ENCODE measurements at places on chromosomes 3 and 15. TPM values are rescaled to one million over a fixed set of nuclear protein-coding genes. Genes with fewer than 3 reads are reported as not detected.

Gene DCBLD2
- 16.2 TPM for total RNA-seq

Gene SPESP1
- total RNA-seq: not detected

Gene GOLGA6B
- not detected for total RNA-seq

Gene TMEM108
- not detected for total RNA-seq

Gene COLQ
- total RNA-seq: 0.42 TPM

Gene DNAJC19
- 59.7 TPM for total RNA-seq

Gene SCAANT1
- not detected for total RNA-seq

Gene GOLGA6D
- not detected for total RNA-seq

Gene IL17RB
- 0.33 TPM for total RNA-seq

Gene HSPBAP1
- 18.6 TPM for total RNA-seq

Gene TRAIP
- total RNA-seq: 41.8 TPM

Gene GUCA1C
- total RNA-seq: not detected

- no peak for DNase-seq
Measured at GRCh38 chr15:61047783-61048182, 181.3 kb downstream of the RORA start.

- DNase-seq: no peak
Measured at GRCh38 chr3:51966922-51967383, 301 bp downstream of the PCBP4 start.

DNA sequence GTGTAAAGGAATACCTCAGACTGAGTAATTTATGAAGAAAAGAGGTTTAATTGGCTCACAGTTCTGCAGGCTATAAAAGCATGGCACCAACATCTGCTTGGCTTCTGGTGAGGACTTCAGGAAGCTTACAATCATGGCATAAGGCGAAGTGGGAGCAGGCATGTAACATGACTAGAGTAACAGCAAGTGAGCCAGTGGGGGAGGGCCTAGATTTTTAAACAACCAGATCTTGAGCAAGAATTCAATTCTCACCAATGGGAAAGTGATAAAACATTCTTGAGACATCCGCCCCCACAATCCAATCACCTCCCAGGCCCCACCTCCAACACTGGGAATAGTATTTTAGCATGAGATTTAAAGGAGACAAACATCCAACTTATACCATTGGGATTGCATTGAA, 44.2 kb upstream of the BCL2A1 start:
- DNase-seq: no peak

- DNase-seq: peak; percentile 86
Measured at GRCh38 chr3:14124223-14124614, 451 bp downstream of the CHCHD4 start.

- no peak for DNase-seq
Measured at GRCh38 chr3:125675791-125676190, 80.5 kb upstream of the OSBPL11 start.

DNA sequence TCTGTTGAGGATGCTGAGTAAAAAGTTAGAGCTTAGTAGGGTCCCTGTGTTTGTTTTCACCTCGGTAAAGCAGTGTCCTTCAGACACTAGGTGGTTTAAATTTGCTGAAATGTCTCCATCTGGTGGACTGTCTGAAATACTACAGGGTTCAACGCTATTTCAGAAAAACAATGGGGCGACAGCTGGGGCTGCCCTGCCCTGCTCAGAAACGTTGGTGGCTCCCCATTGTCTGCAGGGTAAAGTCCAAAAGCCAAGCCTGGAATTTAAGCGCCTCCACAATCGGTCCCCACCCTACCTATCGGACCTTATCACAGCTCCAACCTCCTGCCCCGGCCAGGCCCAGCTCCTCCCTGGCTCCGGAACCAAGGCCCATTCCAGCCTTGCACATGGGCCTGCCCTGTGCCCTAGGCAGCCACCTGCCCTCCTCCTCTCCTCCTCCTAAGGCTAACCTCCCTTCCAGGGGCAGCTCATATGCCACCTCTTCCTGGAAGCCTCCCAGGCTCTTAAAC, 4.3 kb upstream of the TSEN2 start:
- DNase-seq: peak; percentile 64

DNA sequence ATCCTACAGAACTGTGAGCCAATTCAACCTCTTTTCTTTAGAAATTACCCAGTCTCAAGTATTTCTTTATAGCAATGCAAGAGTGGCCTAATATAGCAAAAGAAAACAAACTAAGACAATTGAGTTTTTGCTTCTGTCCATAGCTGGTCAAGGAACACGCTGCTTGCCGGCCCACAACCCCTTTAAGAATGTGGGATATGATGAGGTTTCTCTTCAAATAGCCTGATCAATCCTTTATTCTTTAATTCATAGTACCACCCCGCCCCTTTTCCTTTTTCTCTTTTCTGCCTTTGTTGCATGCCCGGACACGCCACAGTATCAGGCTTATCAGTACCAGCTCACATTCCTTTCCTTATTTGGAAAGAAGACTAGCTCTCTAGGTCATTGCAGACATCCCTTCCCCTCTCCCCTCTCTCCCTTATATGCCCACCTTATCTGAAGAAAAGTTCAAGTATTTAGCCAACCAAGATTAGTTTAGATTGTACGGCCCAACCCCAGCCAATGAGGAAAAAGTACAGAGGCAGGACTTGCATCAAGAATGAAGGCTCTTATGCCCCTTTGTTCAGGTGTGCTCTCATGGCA, 404.5 kb downstream of the OCA2 start:
- no peak for DNase-seq

GRCh38 chr3:154568064-154568463, 138.1 kb upstream of the GPR149 start:
- no peak for DNase-seq

DNA sequence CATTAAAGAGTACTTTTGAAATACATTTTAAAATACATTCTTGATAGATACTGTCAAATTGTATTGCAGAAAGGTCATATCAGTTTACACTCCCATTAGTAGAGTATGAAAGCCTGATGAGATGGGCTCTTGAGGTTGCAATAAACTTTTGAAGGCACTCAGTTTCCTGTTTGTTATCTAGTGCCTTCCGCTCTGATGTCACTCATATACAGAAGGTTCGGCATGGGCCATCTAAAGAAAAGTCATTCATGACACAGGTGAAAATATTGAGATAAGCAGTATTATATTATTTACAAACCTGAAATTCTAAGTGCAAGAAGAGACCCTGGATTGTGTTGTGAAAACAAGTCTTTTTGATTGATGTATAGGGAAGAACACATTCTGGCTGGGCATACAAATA, 36.5 kb upstream of the DENND4A start:
- no peak for DNase-seq

- no peak for DNase-seq
Measured at GRCh38 chr15:66922608-66923007, 142.8 kb upstream of the SMAD3 start.

DNA sequence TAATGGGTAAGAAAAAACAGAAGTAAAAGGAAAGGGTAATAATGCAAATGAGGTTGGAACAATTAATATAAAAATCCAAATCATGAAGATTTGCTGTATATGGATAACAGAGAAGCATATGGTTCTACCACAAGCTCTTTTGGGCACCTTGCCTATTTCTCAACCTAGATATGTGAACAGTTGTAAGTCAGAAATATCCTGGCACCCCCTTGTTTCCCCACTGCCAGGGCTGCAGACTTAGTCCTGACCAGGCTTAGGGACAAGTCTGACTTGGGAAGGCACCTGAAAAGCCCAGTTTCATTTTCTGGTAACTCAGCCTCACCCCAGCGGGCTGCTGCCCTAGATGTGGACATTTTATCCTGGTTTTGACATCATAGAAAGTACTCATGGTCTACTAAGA, 183.2 kb upstream of the STAC start:
- DNase-seq: no peak

DNA sequence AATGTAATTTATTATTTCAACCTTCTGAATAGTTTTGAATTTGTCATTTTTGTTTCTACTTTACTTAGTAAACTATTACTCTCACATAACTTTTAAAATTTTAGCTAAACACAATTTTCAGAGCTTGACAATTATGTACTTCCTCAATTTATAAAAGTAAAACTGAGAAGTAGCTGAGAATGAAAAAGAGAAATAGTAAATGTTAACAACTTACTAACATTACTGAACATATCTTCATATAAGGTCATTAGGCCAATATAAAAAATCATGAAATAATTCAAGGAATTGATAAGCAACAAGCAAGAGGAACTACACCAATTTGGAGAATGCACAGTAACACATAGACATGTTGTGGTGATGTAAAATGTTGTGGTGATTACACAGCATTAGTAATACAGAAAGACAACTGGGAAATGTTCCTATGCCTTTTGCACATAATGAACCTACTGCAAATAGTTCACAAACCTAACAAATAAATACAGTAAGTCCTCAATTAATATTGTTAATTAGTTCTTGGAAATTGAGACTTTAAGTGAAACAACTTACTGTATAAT, 137.9 kb downstream of the CBLB start:
- DNase-seq: no peak

DNA sequence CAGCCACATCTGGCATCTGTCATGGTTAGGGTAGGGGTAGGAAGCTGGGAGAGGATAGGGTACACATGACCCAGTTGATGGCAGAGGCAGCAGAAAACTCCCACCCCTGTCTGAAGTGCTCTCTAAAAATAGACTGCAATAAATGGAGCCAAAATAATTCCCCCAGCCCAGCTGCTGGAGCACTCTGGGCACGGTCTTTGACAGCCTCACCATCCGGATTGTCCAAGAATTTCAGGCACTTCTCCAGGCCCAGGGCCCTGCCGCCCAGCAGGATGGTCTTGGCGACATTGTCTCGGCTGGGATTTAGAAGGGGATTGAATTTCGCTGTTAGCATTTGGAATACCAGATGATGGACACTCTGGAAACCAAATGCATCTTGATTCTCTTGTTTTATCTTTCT, 103.7 kb downstream of the IQSEC1 start:
- DNase-seq: no peak

- DNase-seq: no peak
Measured at GRCh38 chr3:183008800-183009199, 28.5 kb upstream of the DCUN1D1 start.

- peak; percentile 69 for DNase-seq
Measured at GRCh38 chr15:68208636-68209240, 3.6 kb upstream of the CALML4 start.

GRCh38 chr3:184588776-184589175, 27.2 kb downstream of the EPHB3 start:
- DNase-seq: no peak

GRCh38 chr3:197508461-197508860, 47.3 kb downstream of the BDH1 start:
- no peak for DNase-seq

- DNase-seq: no peak
Measured at GRCh38 chr3:63387568-63387967, 109.5 kb downstream of the SYNPR start.

DNA sequence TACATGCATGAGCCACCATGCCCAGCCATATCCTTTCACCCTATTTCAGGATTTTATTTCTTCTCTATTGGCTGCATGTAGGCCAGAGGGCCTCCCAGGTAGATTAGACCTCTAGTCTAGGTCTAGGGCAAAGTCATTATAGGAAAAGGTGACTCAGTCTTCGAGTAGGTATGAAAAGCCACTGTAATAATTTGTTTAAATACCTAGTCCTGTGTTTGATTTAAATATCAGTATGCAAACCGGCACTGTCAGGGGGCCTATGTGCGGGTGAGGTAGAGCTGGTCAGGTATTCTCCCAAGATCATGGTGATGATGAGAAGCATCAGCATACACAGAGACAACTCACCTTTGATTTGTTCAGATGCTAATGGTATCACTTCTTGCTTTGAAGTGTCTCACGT, 101.4 kb upstream of the UMPS start:
- DNase-seq: no peak

GRCh38 chr3:186807231-186807630, 949 bp upstream of the RFC4 start:
- DNase-seq: peak; percentile 55

GRCh38 chr3:17655743-17656142, 86.7 kb downstream of the TBC1D5 start:
- no peak for DNase-seq

DNA sequence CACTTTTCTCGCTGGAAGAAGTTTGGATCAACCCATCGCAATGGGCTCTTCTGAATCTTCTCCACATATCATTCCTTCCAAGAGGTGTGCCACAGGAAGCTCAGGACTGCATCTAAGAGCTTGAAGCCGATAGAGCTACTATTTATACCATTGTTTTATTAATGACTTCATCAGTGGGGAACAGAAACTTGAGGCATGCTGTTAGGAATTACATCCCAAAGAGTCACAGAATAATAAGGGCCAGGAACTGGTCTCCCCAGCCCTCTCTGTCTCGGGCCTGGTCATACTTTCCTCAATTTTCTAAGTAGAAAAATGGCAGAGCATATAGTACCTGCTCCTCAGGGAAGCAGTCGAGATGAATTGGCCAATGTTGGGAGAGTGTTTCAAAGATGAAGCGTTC, 16.9 kb upstream of the C15orf61 start:
- DNase-seq: no peak

DNA sequence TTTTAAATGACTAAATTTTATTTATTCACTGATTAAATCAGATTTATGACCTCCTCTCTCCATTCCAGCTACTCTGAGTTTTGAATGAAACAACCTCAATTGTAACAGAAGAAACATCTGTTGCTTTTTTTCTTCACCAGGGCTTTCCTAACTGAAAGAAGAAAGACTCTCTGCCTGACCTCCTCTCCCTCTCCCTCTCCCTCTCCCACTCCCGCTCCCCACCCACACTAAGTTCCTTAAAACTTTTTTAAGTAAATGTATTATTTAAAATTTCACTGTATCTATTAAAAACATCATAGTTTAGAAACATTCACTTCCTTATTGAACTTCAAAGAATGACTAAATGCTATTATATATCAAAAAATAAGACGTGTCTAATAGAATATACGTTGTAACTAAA, 122.0 kb downstream of the TFDP2 start:
- DNase-seq: peak; percentile 39

DNA sequence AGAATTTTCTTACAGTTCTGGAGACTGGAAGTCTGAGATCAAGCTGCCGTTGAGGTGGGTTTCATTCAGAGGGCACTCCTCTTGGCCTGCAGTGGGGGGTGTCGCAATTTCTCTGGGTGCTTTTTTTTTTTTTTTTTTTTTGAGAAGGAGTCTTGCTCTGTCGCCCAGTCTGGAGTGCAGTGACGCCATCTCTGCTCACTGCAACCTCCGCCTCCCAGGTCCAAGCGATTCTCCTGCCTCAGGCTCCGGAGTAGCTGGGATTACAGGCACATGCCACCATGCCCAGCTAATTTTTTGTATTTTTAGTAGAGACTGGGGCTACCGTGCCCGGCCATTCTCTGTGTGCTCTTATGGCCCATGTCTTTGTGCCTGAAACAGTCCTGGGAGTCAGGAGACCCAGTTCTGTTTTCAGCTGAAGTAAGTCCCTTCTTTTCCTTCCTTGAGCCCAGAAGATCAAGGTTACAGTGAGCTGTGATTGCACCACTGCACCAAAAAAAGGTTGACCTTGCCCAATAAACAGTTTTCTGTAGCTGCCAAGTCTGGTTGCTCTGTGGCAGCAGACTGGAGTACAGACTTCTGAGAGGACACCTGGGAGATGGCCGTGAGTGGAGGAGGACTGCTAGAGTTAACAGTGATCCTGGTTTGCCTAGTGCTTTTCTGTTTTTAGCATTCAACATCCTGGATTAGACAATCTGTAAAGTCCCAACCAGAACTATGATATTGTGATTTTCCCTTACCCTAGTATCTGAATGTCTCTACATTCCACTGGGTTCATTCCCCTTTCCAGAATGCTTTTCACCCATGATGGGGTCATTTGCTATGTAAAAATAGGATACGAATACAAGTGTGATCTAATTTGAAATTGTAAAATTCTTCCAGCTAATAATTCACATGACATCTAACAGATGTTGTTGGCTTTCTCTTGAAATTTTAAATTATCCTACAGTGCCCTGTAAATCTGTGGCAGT, 76.6 kb upstream of the RNF7 start:
- DNase-seq: no peak

- DNase-seq: no peak
Measured at GRCh38 chr15:47674586-47675232, 42.6 kb upstream of the SEMA6D start.

GRCh38 chr3:140883428-140884040, 58.1 kb upstream of the SLC25A36 start:
- no peak for DNase-seq

Data from OCI-LY7 (cell line).